AG04449 (cell line): ENCODE measurements at places on chromosomes 1 and 21.

GRCh38 chr1:66563094-66563800, 29.3 kb downstream of the SGIP1 start:
- peak; percentile 84 for DNase-seq

DNA sequence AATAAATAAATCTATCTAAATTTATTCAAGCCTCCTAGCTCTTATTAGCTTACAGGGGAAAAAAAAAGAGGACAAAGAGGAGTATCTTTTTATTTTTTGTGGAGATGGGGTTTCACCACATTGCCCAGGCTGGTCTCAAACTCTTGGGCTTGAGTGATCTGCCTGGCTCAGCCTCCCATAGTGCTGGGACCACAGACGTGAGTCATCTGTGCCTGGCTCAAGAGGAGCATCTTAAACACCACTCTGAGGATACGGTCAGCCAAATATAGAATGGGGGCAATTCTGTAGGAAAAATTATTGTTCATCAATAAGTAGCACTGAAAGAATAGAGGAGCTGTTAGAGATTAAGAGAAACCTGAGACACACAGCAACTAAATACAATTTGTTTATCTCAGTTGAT, 24.1 kb downstream of the SLC45A3 start:
- DNase-seq: no peak

GRCh38 chr21:29406385-29406784, 107.7 kb downstream of the BACH1 start:
- DNase-seq: no peak

DNA sequence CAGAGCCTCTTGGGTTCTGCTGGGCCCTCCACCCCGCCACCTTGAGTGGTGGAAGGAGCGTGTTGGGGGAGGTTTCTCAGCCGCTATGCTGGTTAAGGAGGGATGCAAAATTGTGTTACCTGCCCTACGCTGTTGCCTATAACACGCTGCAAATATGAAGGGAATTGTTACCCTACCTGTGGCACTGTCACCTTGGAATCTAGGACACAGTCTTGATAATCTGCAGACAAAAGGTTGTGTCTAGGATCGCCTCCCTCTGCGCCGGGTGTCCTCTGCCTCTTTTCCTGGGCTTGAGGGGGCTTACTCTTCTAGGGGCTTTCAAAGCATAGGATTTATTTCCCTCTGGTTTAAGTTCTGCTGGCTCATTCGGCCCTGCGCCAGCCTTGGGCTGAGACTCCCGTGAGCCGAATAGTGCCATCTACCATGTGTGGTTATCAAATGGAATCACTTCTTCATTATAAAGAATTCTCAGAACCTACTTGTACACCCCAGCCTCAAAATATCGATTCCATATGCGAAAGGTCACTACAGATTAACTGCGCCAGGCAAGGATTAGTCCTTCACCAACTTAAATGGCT, 697 bp downstream of the SLC22A15 start:
- DNase-seq: no peak

DNA sequence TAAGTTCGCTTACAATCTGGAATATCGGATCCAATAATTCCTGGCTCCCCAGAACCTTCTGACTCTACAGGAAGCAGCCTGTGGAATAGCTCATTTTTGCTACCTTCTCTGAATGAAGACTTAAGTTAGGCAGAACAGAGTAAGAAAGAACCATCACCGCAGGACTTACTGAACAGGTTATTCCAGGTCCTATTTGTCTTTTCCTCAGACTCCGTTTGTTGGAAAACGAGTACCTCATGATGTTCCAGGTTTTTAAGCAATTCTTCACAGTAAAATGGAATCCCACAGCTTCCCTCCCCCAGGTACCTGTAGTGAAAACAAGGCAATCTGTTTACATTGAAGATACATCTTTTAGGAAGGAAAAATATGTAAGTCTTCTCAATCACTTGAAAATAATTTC, 59.8 kb downstream of the ADCY10 start:
- no peak for DNase-seq

GRCh38 chr1:145758575-145758974, 39.3 kb downstream of the CD160 start:
- DNase-seq: no peak

- DNase-seq: no peak
Measured at GRCh38 chr1:197675583-197676208, 99.6 kb downstream of the DENND1B start.

DNA sequence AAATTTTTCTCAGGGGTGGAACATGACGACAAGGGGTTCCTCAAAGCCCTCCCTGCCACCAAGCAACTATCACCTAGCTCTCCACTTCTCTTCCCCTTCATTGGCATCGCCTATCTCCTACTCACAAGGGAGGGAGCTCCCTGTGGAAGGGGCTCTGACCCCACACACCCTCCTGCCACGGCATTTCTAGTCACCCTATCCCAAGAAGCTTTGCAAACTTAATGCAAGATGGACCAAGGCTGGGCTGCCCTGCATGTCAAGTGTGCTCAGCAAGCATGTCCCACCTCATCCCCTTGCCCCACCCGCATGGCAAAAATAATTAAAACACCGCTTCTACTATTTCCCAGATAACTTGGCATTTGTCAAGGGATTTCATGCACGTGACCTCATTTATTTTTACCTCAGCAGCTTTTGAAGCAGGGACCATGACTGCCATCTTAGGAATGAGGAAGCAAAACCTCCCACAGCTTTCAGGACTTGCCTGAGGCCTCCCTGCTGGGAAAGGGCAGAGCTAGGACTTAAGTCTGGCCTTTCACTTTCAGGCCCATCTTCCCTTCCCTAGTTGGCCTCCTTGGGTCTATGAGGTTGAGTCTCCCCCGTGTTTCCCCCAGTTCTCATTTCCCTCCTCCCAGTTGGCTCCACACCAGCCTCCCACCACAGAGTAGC, 161.3 kb downstream of the TSEN15 start:
- peak; percentile 75 for DNase-seq

DNA sequence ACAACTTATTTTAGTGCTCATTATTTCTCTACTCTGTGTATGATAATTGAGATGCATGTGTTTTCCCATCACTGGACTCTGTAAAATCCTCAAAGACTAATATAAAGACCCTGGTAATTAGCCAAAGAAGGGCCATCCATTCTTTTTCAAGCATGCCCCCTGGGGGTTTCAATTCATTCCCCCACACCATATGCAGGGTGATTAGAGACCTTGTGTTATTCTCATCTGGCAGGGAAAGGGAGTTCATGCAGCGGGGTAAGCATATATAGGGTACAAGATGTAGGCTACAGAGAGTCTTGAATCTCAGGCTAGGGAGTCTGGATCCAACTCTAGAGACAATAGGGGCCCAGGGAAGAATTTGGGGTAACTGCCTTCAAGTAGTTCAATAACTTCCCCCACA, 166.5 kb downstream of the TNR start:
- DNase-seq: no peak

- DNase-seq: no peak
Measured at GRCh38 chr1:21297975-21298374, 7.7 kb upstream of the ECE1 start.

- no peak for DNase-seq
Measured at GRCh38 chr1:199042193-199042592, 403.4 kb downstream of the PTPRC start.

DNA sequence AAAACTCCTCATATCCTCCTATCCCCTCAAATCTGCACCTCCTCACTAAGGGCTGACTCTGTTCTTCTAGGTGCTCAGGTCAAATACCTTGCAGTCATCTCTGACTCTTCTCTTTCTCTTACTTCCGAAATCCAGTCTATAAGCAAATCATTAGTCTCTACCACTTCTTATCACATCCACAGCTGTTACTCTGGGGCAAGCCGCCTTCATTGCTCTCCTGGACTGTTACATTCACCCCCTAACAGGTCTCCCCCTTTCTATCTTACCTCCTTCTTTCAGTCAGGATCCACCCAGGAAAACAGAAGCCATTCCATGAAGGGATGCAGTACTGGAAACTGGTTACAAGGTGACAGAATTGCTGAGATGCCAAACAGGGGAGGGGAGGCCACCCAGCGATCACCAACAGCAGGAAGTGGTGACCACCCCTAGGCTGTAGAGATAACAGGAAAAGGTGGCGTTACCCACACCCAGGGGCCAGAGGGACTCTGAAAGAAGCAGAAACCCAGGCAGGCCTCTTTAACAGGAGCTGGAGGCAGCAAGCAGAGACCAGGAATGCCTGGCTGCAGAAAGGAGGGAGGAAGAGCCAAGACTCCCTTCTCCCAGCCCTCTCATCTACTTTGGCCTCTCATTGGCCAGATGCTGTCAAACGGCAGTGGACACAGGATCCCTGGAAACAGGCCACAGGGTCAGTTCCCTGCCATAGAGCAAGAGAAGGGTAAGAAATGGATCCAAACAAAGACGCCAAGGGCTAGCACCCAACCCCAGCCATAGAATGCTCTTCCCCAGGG, 55.5 kb upstream of the FOXO6 start:
- no peak for DNase-seq

- DNase-seq: no peak
Measured at GRCh38 chr1:33753087-33753856, 110.6 kb upstream of the HMGB4 start.

GRCh38 chr21:41957991-41958766, 4.4 kb upstream of the C2CD2 start:
- peak; percentile 55 for DNase-seq

GRCh38 chr1:114118351-114118990, 35.2 kb downstream of the SYT6 start:
- no peak for DNase-seq

DNA sequence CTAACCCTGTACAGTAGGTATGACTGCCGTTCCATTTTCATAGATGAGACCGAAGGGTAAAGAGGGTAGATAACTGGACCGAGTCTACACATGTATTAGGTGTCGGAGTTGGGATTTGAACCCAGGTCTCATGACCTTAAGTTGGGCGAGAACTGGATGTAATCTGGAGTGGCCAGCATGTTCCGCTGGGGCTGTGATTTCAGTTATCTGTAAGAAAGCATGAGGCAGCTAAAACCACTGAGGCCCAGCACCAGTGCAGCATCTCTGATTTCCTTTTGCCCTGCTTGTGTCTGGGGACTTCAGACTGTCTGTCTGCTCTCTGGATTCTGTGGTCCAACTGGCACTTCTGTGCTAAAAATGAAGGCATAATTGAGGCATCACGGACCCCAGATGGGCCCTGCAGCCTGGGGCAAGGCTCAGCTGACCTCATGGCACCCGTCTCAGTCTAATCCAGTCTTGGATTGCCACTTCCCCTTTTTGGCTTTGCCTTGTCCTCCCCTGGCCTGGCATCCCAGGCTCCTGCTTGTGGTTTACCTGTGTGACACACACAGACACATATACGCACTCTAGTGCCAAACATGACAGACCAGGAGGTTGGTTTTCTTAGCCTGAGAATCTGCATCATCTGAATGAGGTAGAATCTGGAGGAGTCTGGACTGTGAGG, 180.2 kb downstream of the KIF26B start:
- no peak for DNase-seq

DNA sequence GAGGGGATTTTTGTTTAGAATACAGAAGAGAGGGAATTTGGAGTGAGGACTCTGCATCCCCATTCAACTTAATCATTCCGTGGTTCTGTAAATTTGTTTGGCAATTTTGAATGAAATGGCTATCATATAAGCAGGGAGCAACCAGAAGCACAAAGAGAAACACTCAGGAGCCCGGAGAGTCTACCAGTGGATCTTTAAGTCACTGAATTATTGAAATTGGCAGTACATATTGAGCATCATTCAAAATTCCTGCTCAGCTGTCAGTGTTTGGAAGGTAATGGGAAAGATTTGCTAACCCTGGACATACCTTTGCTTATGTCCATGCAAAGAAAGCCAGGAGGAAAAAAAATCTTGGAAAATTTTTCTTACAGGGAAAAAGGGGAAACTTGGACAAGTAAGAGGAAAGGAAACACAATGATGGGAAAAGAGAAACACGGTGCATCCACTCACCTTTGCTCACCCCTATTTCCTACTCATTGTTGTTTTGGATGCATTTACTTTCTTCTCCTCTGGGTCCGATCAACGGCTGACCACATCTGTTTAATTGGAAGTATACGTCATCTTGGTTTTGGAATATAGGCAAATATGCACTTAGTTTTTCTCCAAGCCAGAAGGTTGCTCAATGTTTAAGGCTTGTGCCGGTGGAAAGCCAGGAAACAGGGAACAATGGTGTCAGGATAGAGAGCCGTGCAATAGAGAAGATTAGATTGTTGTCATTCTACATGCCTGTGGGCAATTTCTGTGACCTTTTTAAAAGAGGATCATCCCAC, 243.0 kb upstream of the LYPLAL1 start:
- no peak for DNase-seq
